Nucleus accumbens (tissue), 56 donors: ENCODE measurements at places on chromosomes 4 and X.

GRCh38 chr4:172553216-172553615 lies 615.4 kb upstream of the GALNT7 start:
- no peak for DNase-seq

DNA sequence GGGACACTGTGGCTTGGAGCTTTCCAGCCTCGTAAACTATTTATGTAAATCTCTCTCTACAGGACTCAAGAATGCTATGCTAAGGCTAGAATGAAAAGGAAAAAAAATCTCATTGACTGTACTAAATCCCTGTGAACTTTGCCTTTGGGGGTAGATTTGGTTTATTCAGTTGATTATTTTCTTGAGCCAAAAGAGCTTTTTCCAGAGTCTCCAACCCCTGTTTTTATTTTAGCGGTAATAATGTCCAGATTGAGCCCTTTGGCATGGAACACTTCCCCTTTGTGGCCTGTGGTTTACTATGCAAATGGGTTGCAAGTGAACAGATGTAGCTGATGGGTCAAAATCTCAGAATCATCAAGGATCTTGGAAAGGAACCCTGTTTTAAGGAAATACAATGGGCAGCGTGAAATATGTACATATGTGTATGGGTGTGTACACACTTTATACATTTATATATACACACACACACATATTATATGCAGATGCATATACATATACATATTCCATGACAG lies 72.9 kb downstream of the FAM9B start:
- DNase-seq = no peak

DNA sequence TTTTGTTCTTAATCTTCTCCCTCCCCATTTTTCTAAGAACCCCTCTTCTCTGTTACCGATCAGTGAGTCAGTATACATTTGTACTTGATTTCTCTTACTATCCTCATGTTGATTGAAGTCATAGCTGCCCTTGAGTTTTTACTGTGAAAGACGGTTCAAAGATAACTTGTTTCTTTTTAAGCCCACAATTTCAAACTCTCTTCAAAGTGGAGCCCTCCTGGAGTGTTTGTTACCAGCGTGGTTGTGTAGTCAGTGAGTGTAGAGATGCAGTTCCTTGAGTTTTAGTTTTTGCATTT lies 7.9 kb downstream of the PPP1R3F start:
- DNase-seq = no peak

DNA sequence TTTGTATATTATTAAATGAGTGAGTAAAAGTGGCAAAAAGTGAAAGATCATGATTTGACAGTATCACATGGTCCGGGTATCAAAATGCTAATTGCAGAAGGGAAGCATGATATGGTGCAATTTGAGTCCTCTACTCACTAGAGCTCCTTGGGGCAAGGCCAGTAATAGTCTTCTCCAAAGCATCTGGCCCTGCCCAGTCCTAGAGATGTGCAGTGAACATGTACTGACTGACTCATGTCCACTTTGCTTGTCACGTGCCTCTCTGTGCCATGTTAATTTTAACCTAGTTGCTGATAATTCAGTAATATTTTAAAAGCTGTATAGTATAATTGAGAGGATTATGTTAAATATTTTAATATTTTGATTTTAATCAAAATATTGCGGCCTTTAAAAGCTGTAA lies 54.6 kb upstream of the TENM3 start:
- DNase-seq = no peak

- DNase-seq = no peak
Observed at GRCh38 chrX:153684467-153685155, 3.1 kb upstream of the SLC6A8 start.

GRCh38 chr4:2787230-2788100 lies 5.4 kb upstream of the SH3BP2 start:
- no peak for DNase-seq

- DNase-seq = no peak
Observed at GRCh38 chr4:138892483-138893407, 122.8 kb upstream of the NOCT start.

- no peak for DNase-seq
Observed at GRCh38 chrX:97639526-97639925, 755.8 kb downstream of the RPA4 start.

DNA sequence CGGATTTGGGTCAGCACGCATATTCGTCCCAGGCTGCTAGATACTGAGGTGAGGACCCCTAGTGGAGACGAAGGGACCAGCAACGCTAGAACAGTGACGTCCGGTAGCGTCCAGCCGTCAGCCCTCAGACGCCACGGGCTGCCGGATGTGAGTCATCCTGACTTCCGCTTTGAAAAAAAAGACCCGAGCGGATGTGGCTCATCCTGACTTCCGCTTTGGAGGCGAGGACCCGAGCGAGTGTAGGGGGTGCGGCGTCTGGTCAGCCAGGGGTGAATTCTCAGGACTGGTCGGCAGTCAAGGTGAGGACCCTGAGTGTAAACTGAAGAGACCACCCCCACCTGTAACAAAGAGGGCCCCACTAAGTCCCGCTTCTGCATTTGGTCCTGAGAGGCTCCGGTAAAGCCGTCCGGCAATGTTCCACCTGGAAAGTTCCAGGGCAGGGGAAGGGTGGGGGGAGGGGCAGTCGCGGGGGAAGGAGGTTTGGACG lies at the start of gene MAGEB2:
TSS of gene MAGEB2 (plus strand) at position 207 of the 487 bp plus-strand sequence. CDS start 3,018 bp downstream, outside the sequence.
- DNase-seq = no peak

- no peak for DNase-seq
Observed at GRCh38 chrX:13899607-13900006, 82.7 kb upstream of the GPM6B start.

DNA sequence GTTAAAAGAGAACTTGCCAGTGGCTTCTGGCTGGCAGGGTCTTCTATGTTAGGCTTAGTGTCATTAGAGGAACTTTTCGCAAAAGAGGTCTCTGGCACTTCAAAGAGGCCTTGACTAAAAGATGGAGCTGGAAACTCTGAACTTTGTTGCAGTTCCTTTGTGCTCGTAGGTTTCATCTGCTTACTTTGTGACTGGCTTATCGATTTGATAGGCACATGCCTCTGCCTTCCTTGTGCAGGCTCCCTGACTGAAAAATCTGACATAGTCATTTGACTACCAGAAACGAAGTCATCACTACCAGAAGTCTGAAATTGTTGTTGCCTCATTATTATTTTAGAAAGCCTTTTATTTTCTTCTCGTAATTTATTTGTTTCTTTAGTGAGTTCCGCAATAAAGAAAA lies 93.9 kb upstream of the IL13RA1 start:
- no peak for DNase-seq

GRCh38 chrX:44873415-44874276 lies 658 bp downstream of the KDM6A start:
- peak; percentile 7 for DNase-seq

GRCh38 chr4:36264207-36264826 lies 17.1 kb upstream of the DTHD1 start:
- no peak for DNase-seq

- no peak for DNase-seq
Observed at GRCh38 chr4:128858879-128859671, 49.6 kb downstream of the JADE1 start.

GRCh38 chr4:146379744-146380143 lies 142.0 kb downstream of the SLC10A7 start:
- DNase-seq = no peak
